ENCODE measurements at places on chromosomes 1 and 21. TPM values are rescaled to one million over a fixed set of nuclear protein-coding genes. Genes with fewer than 3 reads are reported as not detected.

DNA sequence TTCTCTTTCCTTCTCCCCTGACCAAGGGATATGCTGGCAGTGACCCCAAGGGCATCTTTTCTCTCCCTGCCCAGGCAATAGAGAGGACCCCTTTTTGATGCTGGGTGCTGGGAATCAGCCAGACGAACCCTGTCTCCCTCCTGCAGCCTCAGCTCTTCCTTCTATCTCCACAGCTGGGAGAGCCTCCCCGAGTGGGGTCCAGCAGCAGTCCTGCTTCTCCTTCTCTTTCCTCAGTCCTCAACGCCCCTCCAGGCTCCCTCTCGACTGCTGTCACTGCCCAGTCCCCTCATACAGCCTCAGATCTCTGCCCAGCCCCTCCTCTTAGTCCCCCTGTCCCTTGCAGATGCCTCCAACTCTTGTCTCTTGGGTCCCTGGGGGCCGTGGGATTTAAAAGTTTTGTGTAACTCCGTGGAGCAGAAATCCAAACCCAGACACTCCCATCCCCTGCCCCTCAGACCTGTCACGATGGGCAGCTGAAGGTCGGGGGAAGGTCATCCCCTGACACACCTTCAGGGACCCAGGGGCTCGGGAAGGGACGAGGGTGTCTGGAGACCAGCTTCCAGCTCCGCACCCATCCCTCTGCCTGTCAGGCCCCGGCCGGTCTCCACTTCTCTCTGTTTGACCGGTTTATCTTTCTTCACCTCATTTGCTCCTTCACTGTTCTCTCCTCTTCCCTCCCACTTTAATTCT is 5.8 kb upstream of the ETV3L start:
- no peak for DNase-seq

DNA sequence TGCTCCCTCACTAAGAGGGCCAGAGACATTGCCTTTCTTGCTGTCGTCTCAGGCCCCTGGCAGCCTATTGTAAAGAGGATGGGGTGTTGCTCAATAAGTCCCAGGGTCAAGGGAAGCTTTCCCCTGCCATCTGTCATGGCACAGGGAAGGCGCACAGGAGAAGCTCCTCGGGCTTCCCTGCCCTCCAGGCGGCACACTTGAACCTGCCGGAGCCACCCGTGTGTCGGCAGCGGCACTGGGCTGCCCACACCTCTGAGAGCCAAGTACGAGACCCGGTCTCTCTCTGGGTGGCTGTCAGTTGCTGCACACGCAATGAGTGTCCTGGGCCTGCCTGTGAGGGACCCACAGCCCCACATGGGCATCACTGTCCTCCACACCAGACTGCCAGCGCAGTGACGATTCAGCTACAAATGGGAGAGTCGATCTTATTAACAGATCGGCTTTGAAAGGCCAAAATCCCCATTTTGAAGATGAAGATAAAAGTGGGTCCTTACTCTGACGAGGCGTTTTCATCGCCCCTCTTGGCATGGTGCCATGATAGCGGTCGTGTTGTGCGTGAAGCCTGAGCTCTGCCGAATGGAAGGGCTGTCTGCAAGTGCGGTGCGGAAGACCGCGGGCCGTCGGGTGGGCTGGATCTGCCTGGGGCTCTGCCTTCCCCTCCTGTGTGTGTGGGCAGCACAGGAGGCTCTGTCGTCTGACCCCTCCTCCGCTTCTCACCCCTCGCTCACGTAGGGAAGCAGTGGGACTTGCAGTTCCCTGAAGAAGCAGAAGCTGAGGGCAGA is 29.2 kb upstream of the PDXK start:
- no peak for DNase-seq

DNA sequence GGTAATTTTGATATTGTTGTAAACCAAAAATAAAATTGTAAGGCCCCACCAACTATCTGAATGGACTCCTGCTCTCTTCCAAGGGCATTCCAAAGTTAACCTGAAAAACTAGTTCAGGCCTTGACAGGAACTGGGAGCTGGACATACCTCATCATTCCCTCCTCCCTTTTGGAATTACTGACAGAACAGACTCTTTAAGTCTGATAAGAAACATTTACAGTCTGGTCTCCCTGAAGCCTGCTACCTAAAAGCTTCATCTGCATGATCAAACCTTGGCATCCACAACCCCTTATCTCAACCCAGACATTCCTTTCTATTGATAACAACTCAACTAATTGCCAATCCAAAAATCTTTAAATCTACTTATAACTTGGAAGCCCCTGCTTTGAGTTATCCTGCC is 123.8 kb downstream of the TLR5 start:
- no peak for DNase-seq

DNA sequence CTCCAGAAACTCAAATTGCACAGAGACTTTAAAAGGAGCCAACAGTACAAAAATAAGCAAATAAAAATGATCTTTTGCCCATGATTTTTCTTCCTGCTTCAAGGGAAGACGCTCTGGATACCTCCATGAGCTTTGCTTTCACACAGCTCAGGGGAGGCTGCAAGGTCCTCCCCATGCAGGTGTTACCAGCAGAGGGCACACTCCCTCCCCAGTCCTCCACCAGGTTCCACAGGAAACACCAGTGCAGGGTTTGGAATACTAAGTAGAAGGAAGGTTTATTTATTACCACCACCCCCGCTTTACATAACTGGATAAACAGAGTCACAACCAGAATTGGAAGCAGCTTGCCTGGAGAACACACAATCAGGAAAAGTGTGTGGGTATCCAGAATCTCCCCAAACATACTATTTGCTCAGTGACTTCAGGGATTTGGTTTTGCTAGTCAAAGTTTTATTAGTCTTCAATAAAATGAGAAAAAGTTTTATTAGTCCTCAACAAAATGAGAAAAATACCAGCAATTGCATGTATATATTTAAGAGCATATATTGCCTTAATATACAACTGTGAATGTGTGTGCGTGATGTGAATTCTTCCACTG is 37.3 kb downstream of the HSD3B1 start:
- no peak for DNase-seq

GRCh38 chr1:29736582-29737188 is 500.4 kb downstream of the PTPRU start:
- DNase-seq, result no peak

DNA sequence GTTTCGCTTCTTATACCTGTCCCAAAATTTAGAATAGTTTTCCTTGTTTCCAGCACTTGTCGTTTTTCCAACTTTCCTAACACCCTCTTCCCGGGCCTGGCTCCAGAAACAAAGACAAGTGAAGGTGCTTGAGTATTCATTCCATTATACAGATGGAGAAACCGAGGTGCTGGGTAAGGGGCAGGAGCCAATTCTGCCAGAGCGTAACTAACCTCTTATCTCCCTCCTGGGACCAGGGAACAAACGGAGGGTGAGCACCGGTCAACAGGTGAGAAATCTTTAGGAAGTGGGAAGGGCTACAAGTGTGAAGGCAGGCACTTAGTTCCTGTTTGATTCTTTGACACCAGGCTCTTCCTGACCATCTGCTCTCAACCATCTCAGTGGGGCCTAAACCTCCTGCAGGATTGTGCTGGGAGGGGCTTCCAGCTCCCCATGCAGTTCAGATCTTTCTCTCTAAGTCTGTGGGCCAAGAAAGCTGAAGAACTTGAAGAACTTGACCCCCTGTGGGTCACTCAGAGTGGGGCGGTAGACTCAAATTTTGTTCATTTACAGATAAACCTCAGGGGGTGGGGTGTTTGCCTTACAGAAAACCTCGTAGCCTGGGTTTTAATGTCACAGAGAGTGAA is 8.7 kb downstream of the PLXNA2 start:
- no peak for DNase-seq

DNA sequence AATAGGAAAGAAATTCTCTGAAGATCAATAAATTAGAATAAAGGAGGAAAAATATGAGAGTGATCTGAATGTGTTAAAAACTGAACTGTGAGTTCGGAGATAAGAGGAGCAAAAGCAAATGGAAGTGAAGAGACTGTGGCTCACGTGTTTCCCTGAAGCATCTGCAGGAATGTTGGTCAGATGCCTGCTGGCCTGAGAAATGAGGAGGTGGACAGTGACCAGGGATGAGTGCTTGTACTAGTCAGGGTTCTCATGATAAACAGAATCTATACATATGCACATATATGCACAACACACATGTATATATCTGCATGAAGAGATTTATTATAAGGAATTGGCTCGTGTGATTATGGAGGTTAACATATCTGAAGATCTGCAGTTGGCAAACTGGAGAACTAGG is 103.4 kb upstream of the TIAM1 start:
- DNase-seq, result no peak

GRCh38 chr1:27572019-27572678 is 31.8 kb downstream of the AHDC1 start:
- DNase-seq, result no peak

DNA sequence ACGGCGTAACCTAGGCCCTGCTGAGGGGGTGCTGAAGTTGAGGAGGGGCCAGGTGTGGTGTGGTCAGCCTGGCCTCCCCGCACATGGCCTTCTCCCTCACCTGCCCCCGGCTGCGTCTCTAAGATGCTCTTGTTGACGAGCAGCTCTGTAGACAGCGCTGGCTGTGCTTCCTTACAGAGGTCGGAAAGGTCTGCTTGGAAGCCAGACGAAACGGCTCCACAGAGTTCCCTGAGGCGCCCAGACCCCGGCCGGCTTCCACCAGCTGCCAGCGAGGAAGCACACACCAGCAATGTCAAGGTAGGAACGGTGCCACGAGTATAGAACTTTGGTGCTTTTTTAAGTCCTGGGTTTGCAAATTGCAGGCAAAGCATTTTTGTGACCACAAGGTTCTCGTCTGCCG is 18.8 kb upstream of the DIP2A start:
- DNase-seq, result no peak

DNA sequence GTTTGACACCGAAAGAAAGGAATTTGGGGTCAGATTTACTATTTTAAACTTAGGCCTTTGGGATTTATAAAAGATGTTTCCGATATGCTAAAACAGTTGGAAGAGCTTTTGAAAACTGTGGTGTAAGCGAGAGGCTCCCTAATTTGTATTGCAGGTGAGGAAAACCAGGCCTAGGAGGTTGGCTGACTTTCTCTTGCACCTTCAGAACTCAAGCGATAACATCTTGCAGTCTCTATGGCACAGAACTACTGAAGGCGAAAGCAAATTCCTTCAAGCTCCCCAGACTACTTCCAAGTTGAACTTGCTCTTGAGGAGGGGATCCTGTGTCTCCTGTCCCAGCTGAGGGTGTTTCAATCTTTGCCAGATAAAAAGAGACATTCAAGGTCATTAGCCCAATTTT is 685.7 kb downstream of the ADGRL2 start:
- no peak for DNase-seq

DNA sequence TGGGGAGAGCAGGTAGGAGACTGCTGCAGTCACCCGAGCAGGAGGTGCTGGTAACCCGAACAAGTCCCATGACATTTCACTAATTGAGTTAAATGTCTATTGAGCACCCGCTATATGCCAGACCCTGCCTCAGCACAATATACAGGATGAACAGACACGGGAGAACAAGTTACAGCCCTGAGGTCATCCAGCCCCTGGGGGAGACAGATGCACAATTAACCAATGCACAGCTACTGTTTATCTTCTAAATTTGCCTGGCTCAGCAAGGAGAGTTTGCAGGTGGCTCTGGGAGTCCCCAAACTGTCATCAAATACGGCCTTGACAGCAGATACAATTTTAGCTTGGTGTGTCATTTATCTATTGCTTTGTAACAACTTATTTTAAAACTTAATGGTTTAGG is 18.1 kb downstream of the CITED4 start:
- no peak for DNase-seq

- DNase-seq, result no peak
Measured at GRCh38 chr1:6523566-6523965, 30.7 kb downstream of the NOL9 start.

GRCh38 chr21:45806042-45806441 is 162.5 kb downstream of the PCBP3 start:
- no peak for DNase-seq

- no peak for DNase-seq
Measured at GRCh38 chr21:45270306-45270821, 17.3 kb downstream of the POFUT2 start.

- peak; percentile 91 for DNase-seq
Measured at GRCh38 chr1:94247138-94248094, 10.0 kb upstream of the ARHGAP29 start.

GRCh38 chr1:63590166-63590560 is 3.0 kb upstream of the PGM1 start:
- DNase-seq, result no peak

DNA sequence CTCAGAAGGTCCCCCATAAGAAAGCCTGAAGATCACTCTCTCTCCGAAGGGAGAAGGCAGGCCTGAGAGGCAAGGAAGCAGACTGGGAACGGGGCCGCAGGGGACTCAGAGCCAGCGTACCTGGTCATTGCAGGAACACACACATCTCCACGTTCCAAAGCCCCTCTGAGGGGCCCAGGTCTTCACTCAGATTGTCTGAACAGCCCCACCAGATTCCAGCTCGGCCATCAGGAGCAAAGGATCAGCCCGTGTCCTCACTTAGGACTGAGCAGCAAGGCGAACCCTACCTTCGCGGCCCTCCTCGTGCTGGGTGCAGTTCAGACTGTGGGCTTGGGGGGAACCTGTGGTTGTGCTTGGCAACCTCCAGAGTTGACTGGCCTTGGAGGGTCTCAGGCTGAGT is 43.9 kb upstream of the SOX13 start:
- DNase-seq, result no peak

GRCh38 chr1:204468206-204468605 is 26.4 kb downstream of the PIK3C2B start:
- no peak for DNase-seq

DNA sequence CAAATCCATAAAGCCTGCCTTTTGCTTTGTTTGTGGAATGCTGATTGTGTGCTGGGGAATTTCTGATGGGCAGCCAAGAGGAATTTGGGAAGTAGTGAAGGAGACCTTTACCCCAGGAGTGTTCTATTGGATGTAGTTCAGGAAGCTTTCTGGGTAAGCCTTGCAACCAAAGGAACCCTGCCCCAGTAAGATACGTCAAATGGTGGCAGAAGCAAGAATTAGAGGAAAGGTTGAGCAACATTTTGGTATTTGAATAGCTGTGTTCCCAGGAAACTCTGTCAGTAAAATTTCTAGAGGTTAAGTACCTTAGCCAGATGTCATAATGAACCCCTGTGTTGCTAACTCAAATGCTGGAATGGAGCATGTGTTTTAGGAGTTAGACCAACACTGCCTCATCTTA is 6.4 kb downstream of the MGST3 start:
- DNase-seq, result no peak

ADAMTS5 gene
- total RNA-seq, result 3.6 TPM

KIRREL1 gene
- 11.3 TPM for total RNA-seq

NDUFV3 gene
- 61.0 TPM for total RNA-seq

MRPL24 gene
- 103 TPM for total RNA-seq

LHX4 gene
- total RNA-seq, result not detected

RPL11 gene
- total RNA-seq, result 681 TPM

HMCN1 gene
- 7.6 TPM for total RNA-seq

ADGRL4 gene
- total RNA-seq, result 25.3 TPM

ASAP3 gene
- 44.3 TPM for total RNA-seq

KCNJ6 gene
- total RNA-seq, result not detected

PLA2G2C gene
- total RNA-seq, result not detected

DMBX1 gene
- total RNA-seq, result not detected

RNU1-3 gene
- total RNA-seq, result 4,572 TPM

TRIM45 gene
- 13.3 TPM for total RNA-seq

GJA5 gene
- 11.3 TPM for total RNA-seq

ZMYND12 gene
- 1.4 TPM for total RNA-seq

SEC16B gene
- total RNA-seq, result 1.5 TPM

All from Right ventricle myocardium inferior (tissue), 1 donor.